Astrocyte of the cerebellum (primary cell): ENCODE measurements at places on chromosomes 16 and 17.
A peak's percentile ranks its signal among the peaks of the same experiment; 100 is the strongest.

GRCh38 chr16:11903906-11904305 is 11.8 kb downstream of the GSPT1 start:
- no peak for DNase-seq

DNA sequence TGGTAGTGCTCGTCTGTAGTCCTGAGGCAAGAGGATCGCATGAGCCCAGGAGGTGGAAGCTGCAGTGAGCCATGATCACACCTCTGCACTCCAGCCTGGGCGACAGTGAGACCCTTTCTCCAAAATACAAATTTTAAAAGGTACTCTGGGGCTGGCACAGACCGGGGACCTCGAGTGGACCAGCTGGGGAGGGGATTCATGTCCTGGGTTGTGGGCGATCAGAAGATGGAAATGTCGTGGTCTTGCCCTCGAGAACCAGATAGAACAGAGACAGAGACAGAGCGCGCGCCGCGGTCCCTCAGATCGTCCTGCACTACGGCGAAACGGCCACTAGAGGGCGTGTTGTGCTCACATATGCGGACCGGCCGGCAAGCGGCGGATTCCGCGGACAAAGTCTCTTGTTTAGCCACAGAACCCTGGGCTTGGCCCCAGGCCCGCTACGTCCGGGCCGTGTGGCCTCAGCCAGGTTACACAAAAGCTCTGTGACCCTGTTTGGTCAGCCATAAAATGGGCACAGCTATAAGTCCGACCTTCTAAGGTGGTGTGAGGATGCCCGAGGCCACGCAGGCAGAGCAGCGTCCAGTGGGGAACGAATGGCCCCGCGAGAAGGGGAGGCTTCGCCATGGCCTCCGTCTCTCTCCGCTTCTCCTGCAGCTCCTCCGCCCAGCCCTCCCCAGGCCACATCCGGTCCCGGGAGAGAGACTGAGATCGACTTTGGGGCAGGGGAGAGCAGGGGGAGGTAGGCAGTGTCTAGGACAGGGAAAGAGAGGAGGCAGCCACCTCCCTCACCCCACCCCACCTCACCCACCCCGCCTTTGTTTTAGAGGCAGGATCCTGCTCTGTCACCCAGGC is 14.6 kb upstream of the SBK1 start:
- DNase-seq = peak; percentile 54

DNA sequence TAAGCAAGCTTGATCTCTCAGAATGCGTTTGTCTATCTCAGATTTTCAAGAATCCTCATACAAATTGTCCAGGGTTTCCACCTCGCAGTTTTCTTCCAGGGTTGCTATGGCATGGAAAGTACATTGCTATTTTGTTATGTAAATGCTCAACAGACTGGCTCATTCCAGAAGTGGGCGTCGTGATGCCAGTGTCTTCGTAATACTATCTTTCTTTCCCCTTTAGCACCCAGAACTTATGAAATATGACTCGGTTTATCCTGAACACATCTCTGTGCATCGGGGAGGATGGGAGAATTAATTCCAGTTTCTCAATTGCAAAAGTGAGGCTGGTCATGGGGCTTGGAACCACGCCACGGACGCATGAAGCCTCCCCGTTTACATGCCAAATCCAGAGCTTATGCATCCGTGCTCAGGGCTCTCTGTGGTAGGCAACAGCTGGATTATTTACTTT is 405.0 kb downstream of the WWOX start:
- DNase-seq = no peak

DNA sequence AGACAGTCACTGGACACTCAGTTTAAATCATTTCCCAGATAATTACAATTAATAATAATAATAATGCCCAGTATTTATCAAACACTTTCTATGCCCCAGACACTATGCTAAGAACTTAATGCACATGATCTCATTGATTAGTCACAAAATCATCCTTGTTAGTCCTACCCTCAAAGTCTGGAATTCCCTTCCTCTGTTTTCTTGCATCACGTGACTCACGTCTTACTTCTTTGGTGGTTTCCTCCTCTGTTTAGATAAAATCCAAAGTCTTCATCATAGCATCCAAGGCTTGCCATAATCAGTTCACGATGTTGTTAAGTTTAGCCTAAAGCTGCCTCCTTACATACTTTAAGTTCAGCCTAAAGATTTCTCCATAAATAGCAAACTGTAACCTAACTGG is 471.9 kb downstream of the PMP22 start:
- no peak for DNase-seq

DNA sequence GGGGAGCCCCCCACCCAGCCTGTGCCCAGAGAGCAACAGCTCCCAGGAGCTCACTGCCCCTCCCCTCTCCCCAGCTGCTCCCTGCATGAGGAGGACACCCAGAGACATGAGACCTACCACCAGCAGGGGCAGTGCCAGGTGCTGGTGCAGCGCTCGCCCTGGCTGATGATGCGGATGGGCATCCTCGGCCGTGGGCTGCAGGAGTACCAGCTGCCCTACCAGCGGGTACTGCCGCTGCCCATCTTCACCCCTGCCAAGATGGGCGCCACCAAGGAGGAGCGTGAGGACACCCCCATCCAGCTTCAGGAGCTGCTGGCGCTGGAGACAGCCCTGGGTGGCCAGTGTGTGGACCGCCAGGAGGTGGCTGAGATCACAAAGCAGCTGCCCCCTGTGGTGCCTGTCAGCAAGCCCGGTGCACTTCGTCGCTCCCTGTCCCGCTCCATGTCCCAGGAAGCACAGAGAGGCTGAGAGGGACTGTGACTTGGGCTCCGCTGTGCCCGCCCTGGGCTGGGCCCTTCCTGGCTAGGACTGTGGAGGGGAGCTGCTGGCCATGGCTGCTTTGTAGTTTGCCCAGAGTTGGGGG is 584 bp downstream of the TCAP start:
- DNase-seq = no peak
